WTC11 (cell line): ENCODE measurements at places on chromosomes 11 and 22. TPM values are rescaled to one million over a fixed set of nuclear protein-coding genes. Genes with fewer than 3 reads are reported as not detected.

GRCh38 chr11:32428665-32429303 is 6.6 kb downstream of the WT1 start:
- peaks cover 53% of the 10 kb centered on the region for H3K4me1 ChIP-seq
- no peak overlapping the region for H3K4me3 ChIP-seq
- no peak for DNase-seq
- H3K27ac ChIP-seq = no peak overlapping the region
- peaks cover 100% of the 10 kb centered on the region for H3K27me3 ChIP-seq
- H3K36me3 ChIP-seq = no peaks in the 10 kb centered on the region

- H3K36me3 ChIP-seq = peaks cover 4% of the 10 kb centered on the region
- no peak for DNase-seq
- no peak overlapping the region for H3K4me3 ChIP-seq
These were observed 22.8 kb upstream of the GCAT start for GRCh38 chr22:37784829-37785495.

DNA sequence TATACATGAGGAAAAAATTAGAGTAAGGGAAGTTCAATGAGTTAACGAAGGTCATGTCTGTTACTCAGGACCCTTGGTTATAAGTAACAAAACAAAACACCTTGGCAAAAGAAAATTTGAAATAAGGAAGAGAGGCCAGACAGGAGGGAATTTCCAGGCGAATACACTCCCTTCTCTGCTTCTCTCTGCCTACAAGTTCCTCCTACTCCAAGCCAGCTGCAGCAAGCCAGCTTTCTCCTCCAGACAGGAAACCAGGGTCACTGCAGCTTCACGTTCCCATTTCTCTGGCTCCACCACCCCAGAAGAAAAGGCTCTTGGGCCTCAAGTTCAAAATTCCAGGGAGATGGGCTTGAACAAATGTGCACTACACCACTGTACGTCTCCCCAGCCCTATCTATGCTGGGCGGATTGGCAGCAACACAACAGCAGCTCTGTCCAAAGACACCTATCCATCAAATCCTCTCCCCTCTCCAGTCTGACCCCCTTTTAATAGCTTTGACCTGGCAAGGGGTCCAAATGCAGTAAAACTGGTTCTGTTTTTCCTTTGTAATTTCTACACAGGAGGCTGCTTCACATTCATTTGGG is 27.7 kb downstream of the SMCO4 start:
- H3K27me3 ChIP-seq = no peaks in the 10 kb centered on the region
- H3K36me3 ChIP-seq = no peaks in the 10 kb centered on the region
- H3K4me1 ChIP-seq = peaks cover 50% of the 10 kb centered on the region
- DNase-seq = no peak
- no peak overlapping the region for H3K4me3 ChIP-seq

GRCh38 chr11:46295312-46296058 is 18.0 kb downstream of the CREB3L1 start:
- no peaks in the 10 kb centered on the region for H3K36me3 ChIP-seq
- H3K4me1 ChIP-seq = peaks cover 50% of the 10 kb centered on the region
- peak overlapping the region; percentile 82 for H3K4me3 ChIP-seq

GRCh38 chr11:118649941-118650340 is 29.5 kb downstream of the TREH start:
- peaks cover 55% of the 10 kb centered on the region for H3K36me3 ChIP-seq
- H3K4me1 ChIP-seq = no peaks in the 10 kb centered on the region
- H3K4me3 ChIP-seq = no peak overlapping the region
- H3K27ac ChIP-seq = no peak overlapping the region

- H3K36me3 ChIP-seq = no peaks in the 10 kb centered on the region
- no peak for DNase-seq
- no peaks in the 10 kb centered on the region for H3K4me1 ChIP-seq
- H3K27ac ChIP-seq = no peak overlapping the region
These were observed 5.6 kb upstream of the MUC6 start for GRCh38 chr11:1041936-1042608.

DNA sequence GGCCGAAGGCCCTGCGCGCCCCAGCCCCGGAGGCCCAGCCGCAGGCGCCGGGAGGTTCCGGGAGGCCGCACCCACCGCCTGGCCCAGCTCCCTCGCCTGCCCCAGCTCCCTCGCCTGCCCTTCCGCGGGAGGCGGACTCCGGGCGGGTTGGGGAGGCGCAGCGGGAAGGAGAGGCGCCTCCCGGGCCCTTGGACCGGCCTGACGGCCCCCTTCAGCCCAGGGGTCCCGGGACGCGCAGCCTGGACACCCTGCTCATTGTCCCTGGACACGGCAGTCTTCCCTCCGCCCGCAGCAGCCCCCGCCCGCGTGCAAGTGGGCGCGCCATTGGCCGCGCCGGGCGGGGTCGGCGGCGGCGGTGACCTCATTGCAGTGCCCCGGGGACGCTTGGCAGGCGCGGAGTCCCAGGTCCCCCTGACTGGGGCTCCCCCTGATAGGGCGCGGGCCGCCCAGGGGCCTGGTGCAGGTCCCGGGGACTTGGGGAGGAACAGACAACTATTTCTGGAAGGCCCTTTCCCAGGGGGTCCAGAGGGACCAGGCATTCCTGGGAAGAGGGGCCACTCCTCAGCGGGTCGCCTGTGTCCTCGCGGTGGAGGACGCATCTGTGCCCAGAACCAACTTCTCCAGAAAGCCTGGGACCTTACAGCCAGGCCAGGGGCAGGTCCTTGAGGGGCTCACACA is 501 bp downstream of the CD151 start:
- H3K27me3 ChIP-seq = peaks cover 25% of the 10 kb centered on the region
- no peak for DNase-seq
- peak overlapping the region; percentile 73 for H3K4me3 ChIP-seq
- no peak overlapping the region for H3K27ac ChIP-seq

- no peaks in the 10 kb centered on the region for H3K36me3 ChIP-seq
- no peaks in the 10 kb centered on the region for H3K4me1 ChIP-seq
- DNase-seq = peak; percentile 28
- no peak overlapping the region for H3K4me3 ChIP-seq
These were observed 108.7 kb upstream of the SNX19 start for GRCh38 chr11:131025020-131025419.

DNA sequence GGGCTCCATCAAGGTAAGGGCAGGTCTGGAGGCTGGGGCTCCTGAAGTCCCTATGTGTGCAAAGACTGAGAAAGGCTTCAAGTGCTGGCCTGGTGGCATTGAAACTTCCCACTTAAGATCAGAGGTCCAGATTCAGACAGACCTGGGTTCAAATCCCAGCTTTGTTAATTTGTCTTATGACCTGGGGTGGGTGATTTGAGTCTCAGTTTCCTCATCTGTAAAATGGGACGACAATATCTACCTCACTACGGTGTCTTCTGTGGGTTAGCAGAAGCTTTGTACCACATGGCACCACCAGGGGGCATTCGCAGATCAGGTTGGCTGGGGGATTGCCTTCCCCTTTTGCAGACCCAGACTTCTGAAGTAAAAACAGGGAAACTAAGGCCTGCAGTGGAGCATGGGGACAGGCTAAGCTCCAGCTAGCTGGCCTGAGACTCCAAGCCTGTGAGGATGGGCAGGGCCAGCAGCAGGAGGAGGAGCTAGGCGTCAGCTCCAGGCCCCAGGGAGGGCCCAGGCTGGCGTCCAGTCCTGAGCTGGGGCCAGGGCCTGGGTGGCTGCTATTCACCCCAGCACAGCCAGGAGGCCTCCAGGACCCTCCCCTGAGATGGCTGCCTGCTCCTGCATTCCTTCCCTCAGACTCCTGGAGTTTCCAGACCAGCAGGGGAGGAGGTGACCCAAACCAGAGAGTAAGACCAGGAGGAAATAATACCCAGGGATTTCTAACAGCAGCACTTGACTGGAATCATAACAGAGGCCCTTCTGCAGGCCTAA is 1.5 kb downstream of the CASTOR1 start:
- peaks cover 11% of the 10 kb centered on the region for H3K4me1 ChIP-seq
- peak; percentile 87 for DNase-seq
- peak overlapping the region; percentile 80 for H3K4me3 ChIP-seq
- H3K27me3 ChIP-seq = peaks cover 3% of the 10 kb centered on the region

- no peak overlapping the region for H3K4me3 ChIP-seq
- no peaks in the 10 kb centered on the region for H3K27me3 ChIP-seq
- no peak overlapping the region for H3K27ac ChIP-seq
- DNase-seq = no peak
These were observed 71.2 kb downstream of the CLPB start for GRCh38 chr11:72363112-72363511.

The PNPLA5 gene
- total RNA-seq = 5.3 to 5.9 TPM (median 5.3 TPM) in 3 replicates

The OR52I2 gene
- total RNA-seq = not detected in 3 replicates

The SMC1B gene
- 0.07 to 0.18 TPM (median 0.11 TPM) in 3 replicates for total RNA-seq

The ANGPTL5 gene
- total RNA-seq = not detected in 3 replicates

The IGSF9B gene
- 52.7 to 57.1 TPM (median 55.2 TPM) in 3 replicates for total RNA-seq

The TSSK2 gene
- total RNA-seq = not detected in 3 replicates

The PKDREJ gene
- total RNA-seq = 0.02 to 0.07 TPM in 2 of 3 replicates, not detected in the other

The SLC1A2 gene
- total RNA-seq = 0.46 to 1.2 TPM (median 0.50 TPM) in 3 replicates
